ENCODE measurements at places on chromosomes 6 and 20. TPM values are rescaled to one million over a fixed set of nuclear protein-coding genes. Genes with fewer than 3 reads are reported as not detected.

The C6orf62 gene
- 103 TPM for total RNA-seq

The SLC17A2 gene
- total RNA-seq, result not detected

The SLC22A2 gene
- total RNA-seq, result not detected

The SLC22A16 gene
- total RNA-seq, result not detected

The OOEP gene
- total RNA-seq, result not detected

The RAET1L gene
- total RNA-seq, result not detected

DNA sequence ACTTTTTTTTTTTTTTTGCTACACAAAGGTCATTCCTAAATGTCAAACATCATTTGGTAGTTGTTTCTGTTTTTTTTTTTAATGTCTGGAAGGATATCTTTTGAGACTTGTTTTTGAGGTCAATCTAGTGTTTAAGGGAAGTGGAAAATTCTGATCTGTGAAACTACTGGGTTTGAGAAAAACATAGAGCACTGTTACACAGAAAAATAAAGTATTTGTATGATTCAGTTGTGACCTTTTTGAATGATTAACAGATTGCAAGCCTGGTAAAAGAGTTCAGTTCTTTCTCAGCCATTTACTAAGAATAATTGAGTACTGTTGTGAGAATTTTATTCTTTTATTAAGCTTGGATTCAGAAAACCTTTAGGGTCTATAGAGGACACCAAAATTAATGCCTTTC lies 276.7 kb downstream of the ADGRB3 start:
- no peak for DNase-seq

GRCh38 chr6:118740372-118740771 lies 89.0 kb upstream of the CEP85L start:
- DNase-seq, result no peak

DNA sequence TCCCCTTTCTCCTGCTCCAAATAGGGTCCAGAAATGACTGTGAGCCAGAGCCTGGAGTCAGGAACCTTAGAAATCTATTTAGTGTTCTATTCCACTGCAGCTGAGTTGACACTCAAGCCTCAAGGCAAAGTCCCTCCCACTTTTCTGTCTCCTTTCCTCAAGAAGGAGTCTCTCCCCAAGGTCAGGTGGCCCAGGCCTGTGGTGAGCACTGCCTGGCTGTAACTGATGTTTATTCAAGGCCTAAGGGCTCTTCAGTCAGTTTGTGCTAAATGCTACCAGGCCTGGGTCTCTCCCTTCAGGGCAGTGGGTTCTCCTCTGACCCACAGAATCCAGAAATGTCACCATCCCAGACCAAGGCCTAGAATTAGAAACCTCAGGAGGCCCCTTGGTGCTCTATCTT lies 1042.9 kb upstream of the EPHA7 start:
- DNase-seq, result no peak

GRCh38 chr6:166508726-166509125 lies 77.8 kb downstream of the RAMACL start:
- DNase-seq, result no peak

GRCh38 chr6:53578371-53578770 lies 33.5 kb upstream of the GCLC start:
- DNase-seq, result no peak

- no peak for DNase-seq
Observed at GRCh38 chr6:136684466-136684865, 107.8 kb downstream of the MAP3K5 start.

DNA sequence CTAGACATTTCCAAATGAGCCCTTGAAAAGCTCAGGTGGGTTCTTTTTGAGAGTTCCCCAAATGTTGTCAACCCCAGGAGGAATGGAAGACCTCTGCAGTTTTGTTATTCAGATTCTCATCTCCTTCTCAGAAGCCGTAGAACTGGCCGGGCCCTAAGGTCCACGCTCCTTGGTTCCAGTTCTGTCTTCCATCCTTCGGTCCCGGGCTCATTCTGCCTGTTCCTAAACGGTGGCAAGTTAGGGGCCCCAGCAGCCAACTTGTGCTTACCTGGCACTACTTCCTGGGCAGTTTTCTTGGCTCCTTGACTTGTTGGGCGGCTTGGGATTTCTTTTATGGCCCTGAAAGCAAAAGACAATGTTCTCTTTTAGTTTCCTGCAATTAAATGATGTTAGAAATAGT lies 6.4 kb downstream of the ESR1 start:
- no peak for DNase-seq

GRCh38 chr20:58223358-58223941 lies 5.0 kb downstream of the ANKRD60 start:
- no peak for DNase-seq

DNA sequence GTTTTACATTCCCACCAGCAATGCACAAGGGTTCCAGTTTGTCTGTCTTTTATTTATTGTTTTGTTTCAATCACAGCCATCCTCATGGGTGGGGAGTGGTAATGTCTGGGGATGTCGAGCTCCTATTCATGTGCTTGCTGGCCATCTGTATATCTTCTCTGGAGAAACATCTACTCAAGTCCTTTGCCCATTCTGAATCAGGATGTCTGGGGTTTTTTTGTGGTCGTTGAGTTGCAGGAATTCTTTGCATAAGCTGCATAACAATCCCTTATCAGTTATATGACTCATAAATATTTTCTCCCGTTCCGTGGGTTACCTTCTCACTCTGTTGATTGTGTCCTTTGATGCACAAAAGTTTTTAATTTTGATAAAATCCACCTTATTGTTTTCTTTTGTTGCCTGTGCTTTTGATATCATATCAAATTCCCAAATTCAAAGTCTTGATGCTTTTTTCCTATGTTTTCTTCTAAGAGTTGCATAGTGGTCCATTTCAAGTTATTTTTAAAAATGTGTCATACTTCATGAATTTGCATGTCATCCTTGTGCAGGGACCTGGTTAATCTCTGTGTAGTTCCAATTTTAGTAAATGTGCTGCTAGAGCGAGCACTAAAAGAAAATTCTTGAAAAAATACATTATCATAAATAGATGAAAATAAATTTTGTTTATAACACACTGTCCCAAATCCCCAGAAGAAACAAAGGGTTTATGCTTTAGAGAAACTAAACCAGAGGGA lies 54.9 kb upstream of the PDE10A start:
- DNase-seq, result no peak

All from T-helper 17 cell (primary cell).